ENCODE measurements at places on chromosomes 1 and 21. TPM values are rescaled to one million over a fixed set of nuclear protein-coding genes. Genes with fewer than 3 reads are reported as not detected.

The SH2D1B gene
- 0.10 TPM for polyA plus RNA-seq

The FAM43B gene
- polyA plus RNA-seq = not detected

The RYR2 gene
- 0.06 TPM for polyA plus RNA-seq

The USH2A gene
- not detected for polyA plus RNA-seq

The KIAA0040 gene
- polyA plus RNA-seq = 39.3 TPM

The PRAMEF8 gene
- not detected for polyA plus RNA-seq

The TNNT2 gene
- not detected for polyA plus RNA-seq

The LCE1F gene
- polyA plus RNA-seq = not detected

The BRINP3 gene
- not detected for polyA plus RNA-seq

The OXCT2 gene
- not detected for polyA plus RNA-seq

The CLCA4 gene
- not detected for polyA plus RNA-seq

The APOBEC4 gene
- not detected for polyA plus RNA-seq

The ROR1 gene
- not detected for polyA plus RNA-seq

The SV2A gene
- polyA plus RNA-seq = 2.9 TPM

The PYHIN1 gene
- polyA plus RNA-seq = 110 TPM

The OR2T2 gene
- polyA plus RNA-seq = not detected

The TMCC2 gene
- 1.4 TPM for polyA plus RNA-seq

The CHODL gene
- polyA plus RNA-seq = 0.59 TPM

The TRABD2B gene
- polyA plus RNA-seq = not detected

The RUNX1 gene
- polyA plus RNA-seq = 22.0 TPM

The CR1 gene
- 2.3 TPM for polyA plus RNA-seq

The EPHA8 gene
- polyA plus RNA-seq = not detected
